ENCODE measurements at places on chromosomes 11 and 22.

- no peak for DNase-seq
Measured at GRCh38 chr11:7511401-7511800, 2.4 kb upstream of the PPFIBP2 start.

DNA sequence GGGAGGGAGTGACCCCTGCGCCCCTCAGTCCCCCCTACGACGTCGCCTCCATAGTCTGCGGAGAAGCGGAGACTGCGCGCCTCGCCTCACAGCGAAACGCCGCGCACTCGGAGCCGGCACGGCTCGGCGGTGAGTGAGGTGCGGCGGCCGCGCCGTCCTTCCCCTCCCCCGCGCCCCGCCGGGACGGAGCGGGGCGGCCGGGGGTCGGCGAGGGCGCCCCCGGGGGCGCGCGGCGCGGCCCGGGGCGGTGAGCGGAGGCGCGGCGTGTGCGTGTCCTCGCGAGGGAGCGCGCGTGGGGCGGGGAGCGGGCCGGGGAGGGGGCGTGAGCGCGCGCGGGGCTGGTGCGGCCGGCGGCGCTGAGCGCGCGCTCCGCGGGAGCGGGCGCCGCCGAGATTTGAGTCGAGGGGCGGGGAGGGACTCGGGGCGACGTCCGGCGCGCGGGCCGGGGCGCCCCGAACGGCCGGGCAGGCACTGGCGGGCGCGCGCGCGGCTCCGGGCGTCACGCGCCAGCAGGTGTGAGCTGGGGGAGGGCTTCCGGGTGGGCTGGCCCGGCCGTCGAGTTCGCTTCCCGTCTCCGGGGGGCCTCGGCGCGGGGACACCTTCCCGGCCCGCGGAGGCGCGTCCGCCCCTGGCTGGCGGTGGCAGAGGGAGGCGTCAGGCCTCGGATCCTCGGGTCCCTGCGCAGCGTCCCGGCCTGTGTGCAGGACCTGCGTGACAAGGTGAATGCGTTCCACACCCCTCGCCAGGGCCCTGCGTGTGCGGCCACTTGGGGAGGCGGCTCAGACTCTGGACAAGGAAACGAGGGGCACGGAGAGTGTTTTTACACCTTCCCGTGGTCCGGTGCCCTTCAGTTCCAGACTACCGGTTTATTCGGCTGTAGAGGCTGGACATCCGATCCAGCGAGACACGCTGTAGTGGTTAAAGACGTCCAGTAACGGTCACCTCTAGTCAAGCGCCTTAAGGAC lies 50.4 kb downstream of the FAM83F start:
- peak; percentile 6 for DNase-seq

- DNase-seq, result no peak
Measured at GRCh38 chr11:44004452-44005062, 43.2 kb upstream of the ACCSL start.

- DNase-seq, result no peak
Measured at GRCh38 chr11:133705074-133705648, 140.2 kb downstream of the SPATA19 start.

DNA sequence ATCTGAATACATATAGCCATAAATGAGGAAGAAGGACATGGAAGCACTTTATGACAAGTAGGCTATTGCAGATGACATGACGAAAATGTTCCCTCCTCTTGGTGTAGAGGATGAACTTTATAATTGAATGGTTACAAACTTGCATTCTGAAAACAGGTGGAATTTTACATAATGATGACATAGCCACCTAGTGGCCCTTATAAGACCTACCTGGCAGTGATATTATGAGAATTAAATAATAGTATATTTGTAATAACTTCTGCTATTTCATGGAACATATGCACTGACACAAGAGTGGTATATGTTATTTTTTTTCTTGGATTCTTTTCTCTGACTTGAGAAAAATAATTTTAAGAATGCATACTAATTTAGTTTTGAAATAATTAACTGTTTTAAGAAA lies 22.9 kb downstream of the TRIM22 start:
- no peak for DNase-seq

GRCh38 chr22:27154717-27155116 lies 497.3 kb downstream of the MIAT start:
- DNase-seq, result no peak

DNA sequence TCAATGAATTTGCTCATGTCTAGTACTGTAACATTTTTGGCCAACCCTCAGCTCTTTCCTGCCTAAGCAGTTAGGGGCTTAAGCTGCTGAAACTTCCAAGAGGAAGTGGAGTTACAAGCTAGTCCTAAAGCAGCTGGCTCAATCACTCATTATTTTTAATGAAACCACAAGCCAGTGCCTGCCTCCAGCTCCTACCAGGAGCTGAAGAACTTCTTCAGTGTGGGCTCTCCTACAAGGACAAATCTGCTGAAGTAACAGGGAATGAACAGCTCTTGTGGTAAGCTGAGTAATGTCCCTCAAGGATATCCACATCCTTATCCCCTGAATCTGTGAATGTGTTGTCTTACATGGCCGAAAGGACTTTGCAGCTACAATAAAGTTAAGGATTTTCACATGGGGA lies 112.5 kb downstream of the BBOX1 start:
- peak; percentile 34 for DNase-seq
